SJSA1 (cell line): ENCODE measurements at places on chromosomes 2 and 18. TPM values are rescaled to one million over a fixed set of nuclear protein-coding genes. Genes with fewer than 3 reads are reported as not detected.

DNA sequence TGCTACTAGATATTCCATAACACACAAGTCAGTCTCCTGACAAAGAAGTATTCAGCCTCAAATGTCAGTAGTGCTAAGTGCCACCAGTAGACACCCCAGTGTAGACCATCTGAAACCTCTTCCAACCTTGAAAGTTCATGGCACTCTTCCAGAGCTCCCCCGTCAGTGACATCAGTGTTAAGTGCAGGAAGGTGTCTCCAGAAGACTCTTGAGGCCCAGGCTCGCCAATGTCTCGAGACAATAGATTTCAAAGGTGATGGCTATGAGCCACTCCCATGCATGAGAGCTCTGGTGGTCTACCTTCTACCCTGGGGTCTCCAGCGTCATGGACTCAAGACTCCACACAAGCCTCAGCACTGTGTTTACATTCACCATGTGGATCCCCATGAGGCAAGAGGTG lies 183.8 kb downstream of the SMAD2 start:
- H3K27ac ChIP-seq: no peak overlapping the region
- H3K27me3 ChIP-seq: no peaks in the 10 kb centered on the region; the same call in 1 of the 2 replicates
- peaks cover 8% of the 10 kb centered on the region; the same call in 1 of the 2 replicates for H3K4me1 ChIP-seq
- no peak for DNase-seq

DNA sequence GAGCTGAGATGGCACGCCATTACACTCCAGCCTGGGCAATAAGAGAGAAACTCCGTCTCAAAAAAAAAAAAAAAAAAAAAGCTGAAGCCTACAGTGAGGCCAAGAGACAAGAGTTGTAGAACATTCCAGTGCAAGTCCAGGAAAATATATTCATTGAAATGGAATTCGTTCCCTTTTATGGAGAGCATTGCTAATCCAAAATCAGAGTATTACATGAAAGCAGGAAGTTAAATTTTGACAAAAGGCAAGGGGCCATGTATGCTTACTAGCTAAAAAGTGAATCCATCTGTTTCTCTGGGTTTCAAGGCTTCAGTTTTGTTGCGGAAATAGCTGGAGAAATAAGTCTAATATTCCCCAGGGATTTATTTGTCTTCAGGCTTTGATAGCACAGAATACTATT lies 471.7 kb downstream of the THSD7B start:
- no peaks in the 10 kb centered on the region for H3K27me3 ChIP-seq
- no peaks in the 10 kb centered on the region for H3K36me3 ChIP-seq
- peaks cover 13% of the 10 kb centered on the region for H3K4me1 ChIP-seq
- H3K4me3 ChIP-seq: no peak overlapping the region
- peak; percentile 36 for DNase-seq

DNA sequence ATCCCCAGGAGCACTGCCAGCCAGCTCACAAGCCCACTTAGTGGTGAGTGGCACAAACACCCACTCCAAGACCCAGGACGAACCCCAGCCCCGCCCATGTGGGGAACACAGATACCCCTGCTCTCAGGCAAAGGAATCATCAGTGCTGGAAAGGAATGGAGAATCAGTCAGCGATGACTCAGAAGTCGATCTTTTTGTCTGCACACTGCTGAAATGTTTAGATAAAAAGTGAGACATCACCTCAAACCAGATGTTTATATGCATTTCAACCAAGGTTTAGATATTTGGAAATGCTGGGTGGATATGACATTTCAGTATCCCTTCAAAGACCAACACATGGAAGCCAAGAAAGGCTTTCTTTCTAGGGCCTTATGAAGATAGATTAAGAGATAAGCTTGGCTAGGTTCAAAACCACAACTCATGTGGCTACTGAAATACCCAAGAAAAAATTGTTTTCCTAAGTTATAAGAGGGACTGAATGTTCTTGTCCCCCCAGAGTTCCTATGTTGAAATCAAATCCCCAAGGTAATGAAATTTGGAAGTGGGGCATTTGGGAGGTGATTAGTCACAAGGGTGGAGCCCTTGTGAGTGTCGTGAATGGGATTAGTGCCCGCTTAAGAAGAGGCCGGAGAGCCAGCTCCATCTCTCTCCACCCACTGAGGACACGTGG lies 43.7 kb downstream of the POU3F3 start:
- H3K27me3 ChIP-seq: no peaks in the 10 kb centered on the region
- peaks cover 5% of the 10 kb centered on the region; the same call in 1 of the 2 replicates for H3K4me1 ChIP-seq
- no peak overlapping the region for H3K4me3 ChIP-seq
- H3K27ac ChIP-seq: no peak overlapping the region
- no peaks in the 10 kb centered on the region for H3K36me3 ChIP-seq

DNA sequence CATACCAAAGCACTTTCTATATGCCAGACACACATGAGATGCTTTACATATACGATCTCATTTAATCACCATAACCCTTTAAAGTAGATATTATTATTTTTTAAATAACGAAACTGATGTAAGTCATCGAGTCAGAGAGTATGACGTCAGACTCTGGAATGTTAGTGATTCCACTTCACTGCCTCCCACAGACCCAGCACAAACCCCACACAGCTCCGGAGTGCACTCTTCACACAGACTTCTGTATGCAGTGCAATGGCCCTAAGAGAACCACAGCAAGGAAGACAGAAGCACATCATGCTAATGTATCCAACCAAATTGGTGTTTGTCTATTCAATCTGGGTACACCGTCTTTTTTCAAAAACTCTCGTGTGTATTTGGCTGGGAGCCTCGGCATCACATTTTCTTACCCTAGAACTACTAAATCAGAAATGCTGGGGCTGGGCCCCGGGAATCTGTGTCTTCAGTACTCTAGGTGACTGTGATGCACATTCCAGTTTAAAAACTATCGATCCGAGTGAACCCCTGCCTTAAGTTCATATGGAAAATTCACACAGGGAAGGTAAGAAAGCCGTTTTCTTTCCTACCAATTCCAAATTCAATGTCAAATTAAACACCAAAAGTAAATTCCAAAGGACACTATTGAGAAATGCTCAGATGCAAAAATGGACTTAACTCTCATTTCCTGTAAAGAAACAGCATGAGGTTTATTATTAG lies 117.7 kb upstream of the ACVR1C start:
- H3K4me3 ChIP-seq: no peak overlapping the region
- H3K36me3 ChIP-seq: peaks cover 6% of the 10 kb centered on the region
- DNase-seq: no peak
- H3K27me3 ChIP-seq: no peaks in the 10 kb centered on the region
- H3K27ac ChIP-seq: peak overlapping the region; percentile 21

GRCh38 chr2:240822280-240822847 lies 2.3 kb upstream of the KIF1A start:
- no peaks in the 10 kb centered on the region for H3K36me3 ChIP-seq
- H3K4me1 ChIP-seq: no peaks in the 10 kb centered on the region; the same call in 1 of the 2 replicates
- no peak for DNase-seq

DNA sequence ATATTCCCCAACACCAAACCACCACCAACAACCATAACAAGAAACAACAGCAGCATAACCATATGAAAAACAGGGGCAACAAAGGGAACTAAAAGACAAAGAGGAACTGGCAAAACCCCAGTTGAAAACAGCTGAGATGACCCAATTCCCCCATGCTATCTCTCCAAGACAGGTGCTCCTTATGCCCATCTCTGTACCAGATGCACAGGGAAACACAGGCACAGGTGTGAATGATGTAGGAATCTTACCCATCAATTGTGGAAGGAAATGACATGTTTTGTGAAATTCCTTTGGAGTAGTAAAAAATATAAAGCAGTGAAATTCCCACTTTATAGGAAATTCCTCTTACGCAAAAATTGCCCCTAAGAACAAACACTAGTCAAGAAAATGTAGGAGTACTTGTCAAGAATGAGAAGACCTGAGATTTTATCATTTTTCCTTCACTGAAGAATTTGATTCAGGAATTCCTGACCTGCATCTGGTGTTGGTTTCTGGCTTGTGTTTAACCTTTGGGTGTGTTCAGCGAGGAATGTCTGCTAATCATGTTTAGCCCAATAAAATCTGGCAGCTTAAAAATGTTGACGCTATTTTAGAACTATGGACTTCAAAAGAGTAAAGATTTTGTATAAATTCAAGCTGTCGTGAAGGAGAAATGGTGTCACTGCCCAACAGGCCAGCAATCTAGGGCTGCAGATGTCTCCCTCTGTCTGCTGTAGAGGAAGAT lies 67.7 kb upstream of the ARHGAP28 start:
- no peaks in the 10 kb centered on the region for H3K27me3 ChIP-seq
- H3K4me1 ChIP-seq: no peaks in the 10 kb centered on the region
- H3K4me3 ChIP-seq: no peak overlapping the region
- DNase-seq: no peak
- no peaks in the 10 kb centered on the region for H3K36me3 ChIP-seq

GRCh38 chr2:81234711-81235110 lies 930.2 kb upstream of the LRRTM1 start:
- H3K4me3 ChIP-seq: no peak overlapping the region
- H3K36me3 ChIP-seq: no peaks in the 10 kb centered on the region
- DNase-seq: no peak
- no peak overlapping the region for H3K27ac ChIP-seq
- no peaks in the 10 kb centered on the region for H3K27me3 ChIP-seq

The LONRF2 gene
- 0.81 TPM in 1 of 2 replicates, not detected in the other for total RNA-seq

- H3K27me3 ChIP-seq: no peaks in the 10 kb centered on the region
- peaks cover 6% of the 10 kb centered on the region for H3K4me1 ChIP-seq
- H3K36me3 ChIP-seq: no peaks in the 10 kb centered on the region
- no peak overlapping the region for H3K4me3 ChIP-seq
- no peak overlapping the region for H3K27ac ChIP-seq
- no peak for DNase-seq
Observed at GRCh38 chr2:142300517-142300916, 169.7 kb upstream of the LRP1B start.

The CNGA3 gene
- not detected in 2 replicates for total RNA-seq

- H3K36me3 ChIP-seq: no peaks in the 10 kb centered on the region
- H3K4me1 ChIP-seq: no peaks in the 10 kb centered on the region
- no peaks in the 10 kb centered on the region for H3K27me3 ChIP-seq
- H3K4me3 ChIP-seq: no peak overlapping the region
Observed at GRCh38 chr2:62110415-62111025, 85.4 kb upstream of the B3GNT2 start.

DNA sequence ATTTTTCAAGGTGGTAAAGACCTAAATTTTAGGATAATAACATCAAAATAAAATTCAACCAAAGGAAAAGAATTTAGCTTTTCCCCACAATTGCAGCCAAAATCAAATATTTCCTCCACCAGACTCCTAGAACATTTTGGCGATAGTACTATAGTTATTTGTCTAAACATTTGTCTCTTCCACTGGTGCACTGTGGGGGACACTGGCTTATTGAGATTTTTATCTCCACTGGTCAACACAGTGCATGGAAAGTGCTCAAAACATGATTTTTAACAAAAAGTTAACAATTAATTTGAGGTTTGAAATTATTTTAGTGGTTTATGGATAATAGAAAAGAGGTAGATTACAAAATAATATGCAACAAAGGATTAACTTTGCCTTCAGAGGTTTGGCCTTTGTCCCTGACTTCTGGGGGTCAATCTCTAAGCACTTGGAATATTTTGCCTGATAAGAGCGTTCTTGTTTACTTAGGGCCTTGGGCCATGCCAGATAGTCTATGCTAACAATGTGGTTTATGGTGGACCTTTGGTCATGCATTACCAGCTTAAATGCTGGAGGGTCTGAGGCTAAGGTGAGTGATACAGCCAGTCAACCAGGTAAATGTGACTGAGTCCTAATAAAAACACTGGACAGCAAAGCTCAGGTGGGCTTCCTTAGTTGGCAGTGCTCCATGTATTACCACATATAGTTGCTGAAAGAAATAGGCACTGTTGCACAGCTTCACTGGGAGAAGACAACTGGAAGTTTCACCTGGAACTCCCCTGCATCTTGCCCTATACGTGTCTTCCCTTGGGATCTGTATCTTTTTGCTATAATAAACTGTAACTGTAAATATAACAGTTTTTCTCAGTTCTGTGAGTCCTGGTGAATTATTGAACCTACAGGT lies 67.2 kb upstream of the SATB2 start:
- no peaks in the 10 kb centered on the region for H3K4me1 ChIP-seq

- no peak overlapping the region for H3K27ac ChIP-seq
- H3K27me3 ChIP-seq: no peaks in the 10 kb centered on the region
- peaks cover 15% of the 10 kb centered on the region for H3K4me1 ChIP-seq
- peaks cover 89% of the 10 kb centered on the region for H3K36me3 ChIP-seq
- DNase-seq: no peak
- no peak overlapping the region for H3K4me3 ChIP-seq
Observed at GRCh38 chr2:73850009-73850408, 21.2 kb downstream of the STAMBP start.

DNA sequence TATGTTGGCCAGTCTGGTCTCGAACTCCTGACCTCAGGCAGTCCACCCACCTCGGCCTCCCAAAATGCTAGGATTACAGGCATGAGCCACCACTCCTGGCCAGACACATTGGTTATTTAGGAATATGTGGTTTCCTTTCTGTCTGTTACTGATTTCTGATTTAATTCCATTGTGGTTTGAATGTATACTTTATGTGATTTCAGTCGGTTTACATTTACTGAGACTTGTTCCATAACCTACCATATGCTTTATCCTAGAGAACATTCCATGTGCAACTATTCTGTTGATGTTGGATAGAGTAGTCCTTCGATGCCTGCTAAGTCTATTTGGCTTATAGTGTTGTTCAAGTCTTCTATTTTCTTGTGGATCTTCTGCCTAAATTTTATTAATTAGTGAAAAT lies 1.6 kb upstream of the CCL20 start:
- no peak overlapping the region for H3K4me3 ChIP-seq
- no peaks in the 10 kb centered on the region for H3K4me1 ChIP-seq
- H3K27ac ChIP-seq: no peak overlapping the region
- H3K36me3 ChIP-seq: no peaks in the 10 kb centered on the region

The FEV gene
- not detected in 2 replicates for total RNA-seq

The OTX1 gene
- total RNA-seq: 0.66 and 0.74 TPM in 2 replicates

The ARHGEF33 gene
- total RNA-seq: not detected in 2 replicates
